ENCODE measurements at places on chromosomes 16 and 17.
A peak's percentile ranks its signal among the peaks of the same experiment; 100 is the strongest.

DNA sequence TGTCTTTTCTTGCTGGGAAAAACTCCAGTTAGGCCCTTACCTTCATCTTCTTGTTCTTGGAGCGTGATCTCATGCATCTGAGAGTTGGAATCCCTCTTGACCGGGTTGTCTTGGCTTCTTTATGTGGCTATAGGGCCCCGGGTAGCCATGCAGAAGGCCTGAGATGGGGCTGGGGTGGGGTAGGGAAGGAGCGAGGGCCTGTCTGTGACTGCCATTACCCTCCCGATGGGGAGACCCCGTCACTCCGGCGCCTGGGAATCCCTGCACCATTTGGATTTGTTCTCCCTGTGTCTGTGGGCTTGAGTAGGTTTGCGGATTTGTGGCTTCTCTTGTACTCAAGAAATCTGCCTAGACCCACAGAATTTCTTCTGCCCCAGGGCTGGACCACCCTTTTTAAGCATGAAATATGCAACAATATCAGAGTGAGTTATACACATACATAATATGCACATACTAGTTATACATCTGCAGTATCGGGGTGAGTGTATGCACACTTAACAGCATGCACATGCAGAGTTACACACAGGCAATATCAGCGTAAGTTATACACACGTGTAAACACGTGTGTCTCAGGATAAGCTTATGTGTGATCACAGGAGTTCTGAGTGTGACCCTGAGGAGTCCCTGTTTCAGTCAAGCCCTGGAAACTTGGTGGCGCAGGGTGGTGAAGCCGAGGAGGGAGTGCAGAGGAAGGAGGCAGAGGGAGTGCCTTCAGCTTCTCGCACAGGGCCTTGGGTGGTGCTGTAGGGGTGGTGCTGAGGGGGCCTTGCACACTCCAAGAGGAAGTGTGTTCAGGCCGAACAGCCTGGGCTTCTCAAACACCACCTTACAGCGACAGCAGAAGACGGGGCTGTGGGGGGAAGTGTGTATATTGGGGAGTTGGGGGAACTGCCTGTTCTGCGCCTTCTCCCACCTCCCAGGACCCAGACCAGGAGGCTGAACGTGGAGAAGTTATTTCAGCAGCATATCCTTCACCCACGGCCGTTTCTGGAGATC, 18.5 kb downstream of the CCDC42 start:
- DNase-seq: no peak

GRCh38 chr17:29283496-29283895, 10.5 kb downstream of the NUFIP2 start:
- DNase-seq: no peak

- no peak for DNase-seq
These were observed 2.6 kb downstream of the SOX8 start for GRCh38 chr16:984121-984694.

- DNase-seq: peak; percentile 95
These were observed at the start of gene PCGF2 for GRCh38 chr17:38748149-38748891. TSS of gene PCGF2 (minus strand) at chr17:38748336. CDS start at chr17:38740402, 7,934 bp downstream.

DNA sequence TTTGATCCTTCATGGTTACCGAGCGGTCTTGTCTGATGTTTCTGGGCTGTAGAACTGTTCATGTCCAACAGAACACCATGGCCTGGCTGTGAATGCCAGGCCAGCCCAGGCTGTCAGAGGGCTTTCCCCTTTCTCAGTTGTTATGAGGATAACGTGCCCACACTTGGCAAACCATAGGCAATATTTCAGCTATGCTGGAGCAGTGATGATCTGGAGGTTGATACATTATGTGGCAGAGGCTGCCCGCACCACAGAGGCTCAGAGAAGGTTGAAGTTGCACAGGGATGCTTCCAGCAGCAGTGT, 92.9 kb downstream of the C16orf78 start:
- DNase-seq: no peak

GRCh38 chr17:80504686-80505413, 28.4 kb upstream of the NPTX1 start:
- no peak for DNase-seq

Measured in nephron progenitor cell (in vitro differentiated cells).